ENCODE measurements at places on chromosomes 12 and 14.
A peak's percentile ranks its signal among the peaks of the same experiment; 100 is the strongest.

DNA sequence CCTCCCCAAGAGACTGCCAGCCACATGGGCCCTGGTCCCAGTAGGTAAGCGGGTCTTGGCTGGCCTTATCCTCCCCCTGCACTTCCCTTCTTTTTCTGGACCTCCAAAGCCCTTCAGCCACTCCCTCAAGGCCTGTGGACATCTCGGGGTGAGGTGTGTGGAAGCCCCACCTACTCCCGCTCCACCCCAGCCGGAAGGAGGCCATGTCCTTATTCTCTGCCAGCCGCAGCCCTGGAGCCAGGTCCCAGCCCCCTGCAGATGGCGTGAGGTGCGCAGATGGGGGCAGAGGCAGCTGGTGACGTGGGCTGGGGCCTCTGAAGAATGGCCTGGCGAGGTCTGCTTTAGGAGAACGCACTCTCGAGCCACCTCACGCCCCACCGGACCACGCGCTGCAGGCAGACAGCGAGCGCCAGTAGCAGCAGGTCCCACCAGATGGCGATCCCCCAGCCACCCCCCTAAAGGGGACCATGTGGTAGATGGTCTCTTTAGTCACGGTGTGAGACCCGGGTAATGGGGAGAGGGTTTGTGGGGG is 167.1 kb downstream of the TSPAN9 start:
- no peak for DNase-seq

DNA sequence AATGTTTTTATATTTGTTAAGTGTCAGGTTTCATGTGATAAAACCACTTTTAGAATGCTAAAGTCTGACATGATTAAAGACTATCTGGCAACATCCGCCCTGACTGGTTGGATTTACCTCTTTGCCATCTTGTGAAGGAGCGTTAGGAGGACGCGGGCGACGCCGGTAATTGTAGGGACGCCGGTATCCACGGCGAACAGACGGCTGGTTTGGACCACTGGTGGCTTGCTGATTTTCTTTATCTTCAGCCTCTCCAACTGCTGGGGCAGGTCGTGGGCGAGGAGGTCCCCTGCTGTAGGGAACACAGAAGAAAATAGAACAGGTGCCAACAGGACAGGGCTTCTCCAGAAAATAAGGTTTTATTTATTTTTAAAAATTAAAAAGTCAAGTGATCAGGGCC is 21.3 kb downstream of the YBX3 start:
- DNase-seq, result no peak

- no peak for DNase-seq
These were observed 27.4 kb upstream of the STON2 start for GRCh38 chr14:81427348-81428058.

DNA sequence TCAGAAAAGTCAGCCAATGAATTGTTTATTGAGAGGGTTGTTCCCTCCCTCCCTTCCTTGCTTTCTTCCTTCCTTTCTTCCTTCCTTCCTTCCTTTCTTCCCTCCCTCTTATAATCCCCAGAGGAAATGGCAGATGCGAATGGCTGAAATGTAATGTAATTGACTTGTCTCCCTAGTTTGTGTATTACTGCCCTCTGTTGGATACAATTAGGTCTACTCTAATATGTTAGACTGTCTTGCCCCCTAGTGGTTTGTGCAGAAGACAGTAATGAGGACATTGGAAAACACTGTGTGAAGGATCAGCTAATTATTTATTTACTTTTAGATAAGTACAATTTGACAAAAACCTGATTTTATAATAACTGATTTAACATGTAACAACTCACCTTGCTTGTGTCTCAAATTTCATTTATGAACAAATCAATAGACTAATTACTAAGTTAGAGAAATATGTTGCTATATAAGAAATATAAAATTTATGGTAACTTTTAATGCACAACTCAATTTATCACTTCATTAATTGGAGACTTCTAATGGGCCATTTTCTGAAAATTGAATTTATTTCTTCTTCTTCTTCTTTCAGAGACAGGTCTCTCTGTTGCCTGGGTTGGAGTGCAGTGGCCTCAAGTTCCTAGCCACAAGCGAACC is 229.8 kb upstream of the LRIG3 start:
- DNase-seq, result no peak

DNA sequence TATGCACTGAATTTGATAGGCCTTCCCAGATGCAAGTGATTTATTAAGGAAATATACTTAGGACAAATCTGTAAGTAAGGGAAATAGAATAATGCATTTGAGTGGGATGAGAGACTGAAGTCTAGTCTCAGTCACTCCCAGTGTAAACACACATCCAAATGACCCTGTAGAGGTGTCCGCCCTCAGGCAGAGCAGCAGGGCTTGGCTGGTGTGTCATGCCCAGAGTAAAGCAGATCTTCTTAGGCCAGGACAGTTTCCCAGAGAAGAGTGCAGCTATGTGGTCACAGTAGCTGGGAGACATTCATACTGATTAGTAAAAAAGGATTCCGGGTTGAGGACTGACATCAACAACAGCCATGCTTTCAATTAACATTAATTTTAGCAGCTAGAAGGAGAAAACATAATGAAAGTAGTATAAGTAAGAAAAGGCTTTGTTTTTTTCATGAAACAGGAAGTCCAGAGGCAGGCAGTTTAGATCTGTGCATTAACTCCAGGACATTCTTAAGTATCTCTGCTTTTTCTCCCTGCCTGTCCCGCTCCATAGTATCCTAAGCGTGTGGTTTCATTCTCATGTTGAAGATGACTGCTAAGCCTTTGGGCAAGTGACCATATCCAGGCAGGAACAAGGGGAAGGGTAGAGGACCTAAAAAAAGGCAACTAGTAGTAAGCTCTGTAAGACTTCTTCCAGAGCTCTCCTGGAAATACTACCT is 35.7 kb downstream of the CNTN1 start:
- no peak for DNase-seq

GRCh38 chr12:48615681-48616080 is 45.8 kb upstream of the LALBA start:
- DNase-seq, result no peak

GRCh38 chr12:14068961-14069360 is 87.6 kb upstream of the GRIN2B start:
- DNase-seq, result no peak

- no peak for DNase-seq
These were observed 46.6 kb upstream of the CDKN3 start for GRCh38 chr14:54350203-54350602.

DNA sequence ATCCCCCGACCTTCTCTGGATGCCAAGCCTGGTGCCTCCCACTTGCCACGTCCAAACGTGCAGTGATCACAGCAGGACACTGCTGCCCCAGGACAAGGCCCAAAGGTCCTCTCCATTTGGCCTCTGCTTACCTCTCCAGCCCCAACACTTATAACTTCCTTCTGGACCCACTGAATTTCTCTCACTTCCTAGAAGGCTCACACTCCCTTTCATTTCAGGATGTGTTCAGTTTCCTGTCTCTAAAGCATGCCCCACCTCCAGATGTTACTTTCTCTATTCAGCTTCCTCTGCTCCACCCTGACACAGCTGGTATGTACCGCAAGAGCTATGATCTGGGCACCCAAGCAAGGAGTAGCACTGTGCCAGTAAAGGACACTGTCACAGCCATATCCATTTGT is 33.0 kb downstream of the CDKL1 start:
- no peak for DNase-seq

GRCh38 chr12:113462117-113462774 is 9.4 kb downstream of the LHX5 start:
- DNase-seq, result peak; percentile 12

- no peak for DNase-seq
These were observed 19.7 kb downstream of the VDR start for GRCh38 chr12:47885012-47885501.

- DNase-seq, result no peak
These were observed 250.2 kb downstream of the ANO2 start for GRCh38 chr12:5694759-5695409.

GRCh38 chr12:71069311-71069710 is 88.5 kb downstream of the TSPAN8 start:
- no peak for DNase-seq

DNA sequence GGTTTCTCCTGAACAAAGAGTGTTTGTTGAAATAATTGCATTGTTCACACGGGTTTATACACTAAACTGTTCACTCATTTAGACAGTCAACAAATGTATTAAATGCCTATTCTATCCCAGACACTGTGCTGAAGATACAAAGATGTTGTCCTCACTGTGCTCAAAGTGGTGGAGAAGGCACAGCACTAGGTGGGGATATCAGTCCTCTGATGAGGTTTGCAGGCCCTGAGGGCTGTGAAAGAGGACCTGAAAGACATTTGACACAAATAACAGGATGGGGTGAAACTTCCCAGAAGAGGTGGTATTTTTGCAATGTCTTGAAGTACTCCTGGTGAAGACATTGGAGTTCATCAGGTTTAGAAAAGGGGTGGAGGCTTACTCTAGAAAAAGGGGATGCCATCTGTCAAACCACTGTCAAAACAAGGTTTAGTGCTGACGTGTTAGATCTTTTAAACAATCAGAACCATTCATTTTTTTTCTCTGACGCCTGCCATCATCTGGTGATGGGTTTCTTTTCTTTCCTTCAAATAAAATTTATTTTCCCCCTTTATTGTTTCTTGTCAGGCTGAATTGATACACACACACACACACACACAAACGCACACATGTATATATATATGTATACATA is 69.5 kb downstream of the ACSS3 start:
- DNase-seq, result no peak
